Inflammatory macrophage treated with lipopolysaccharide for 4 hours (primary cell): ENCODE measurements at places on chromosomes 2 and 18.

DNA sequence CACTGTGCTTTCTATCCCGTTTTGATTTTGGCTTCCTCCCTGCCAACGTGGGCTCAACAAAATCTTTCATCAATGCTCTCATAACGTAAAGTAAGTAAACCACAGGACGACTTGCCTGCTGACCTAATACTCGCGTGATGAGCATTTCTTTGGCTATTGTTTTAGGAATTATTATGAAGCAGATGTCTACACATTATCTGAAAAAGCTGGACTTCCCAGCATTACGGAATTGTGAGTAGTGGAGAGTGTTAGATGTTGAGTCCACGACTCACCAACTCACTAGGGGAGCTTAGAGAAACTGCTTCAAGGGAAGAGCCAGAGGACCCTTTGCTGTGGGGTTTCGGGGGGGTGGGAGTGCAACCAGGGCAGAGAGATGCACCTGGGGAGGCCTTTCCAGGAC lies 21.9 kb downstream of the HJURP start:
- no peak for DNase-seq

DNA sequence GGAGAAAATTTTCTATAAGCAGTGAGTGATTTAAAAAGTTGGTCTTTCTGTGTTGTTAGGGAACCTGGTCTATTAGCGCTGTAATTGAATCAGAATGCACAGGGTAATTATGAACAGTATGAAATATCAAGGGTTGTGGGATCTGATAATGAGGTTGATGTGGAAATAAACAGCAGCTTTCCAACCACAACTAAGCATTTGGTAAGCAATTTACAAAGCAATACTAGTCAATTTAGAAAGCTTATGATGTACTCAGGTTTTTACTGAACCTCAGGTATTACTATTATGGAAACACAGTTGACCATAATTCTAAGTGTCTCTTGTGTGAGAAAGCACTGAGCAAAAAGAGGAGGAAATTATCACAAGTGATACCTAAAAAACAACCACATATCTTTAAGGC lies 11.0 kb upstream of the SMCHD1 start:
- DNase-seq, result no peak

- DNase-seq, result peak; percentile 55
These were observed 103.3 kb downstream of the MDH1 start for GRCh38 chr2:63692002-63692606.

GRCh38 chr2:15560140-15560987 lies 770 bp downstream of the NBAS start:
- peak; percentile 3 for DNase-seq

DNA sequence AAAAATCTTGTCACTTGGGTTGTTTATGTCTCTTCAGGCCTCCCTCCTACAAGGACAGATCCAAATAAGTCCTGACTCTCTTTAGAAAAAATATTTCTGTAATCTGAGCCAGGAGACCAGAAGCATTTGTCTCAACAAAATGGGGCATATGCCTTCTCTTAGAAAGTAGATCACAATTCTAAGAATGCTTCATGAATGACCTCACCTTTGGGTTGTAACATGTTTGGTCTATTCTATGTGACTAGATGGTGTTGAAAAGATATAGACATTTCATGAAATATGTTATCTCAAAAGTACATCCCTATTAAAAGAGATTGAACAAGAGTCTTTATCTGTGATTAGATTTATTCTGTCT lies 159.0 kb upstream of the SETBP1 start:
- DNase-seq, result no peak

GRCh38 chr2:127100251-127101047 lies 6.5 kb downstream of the BIN1 start:
- no peak for DNase-seq

DNA sequence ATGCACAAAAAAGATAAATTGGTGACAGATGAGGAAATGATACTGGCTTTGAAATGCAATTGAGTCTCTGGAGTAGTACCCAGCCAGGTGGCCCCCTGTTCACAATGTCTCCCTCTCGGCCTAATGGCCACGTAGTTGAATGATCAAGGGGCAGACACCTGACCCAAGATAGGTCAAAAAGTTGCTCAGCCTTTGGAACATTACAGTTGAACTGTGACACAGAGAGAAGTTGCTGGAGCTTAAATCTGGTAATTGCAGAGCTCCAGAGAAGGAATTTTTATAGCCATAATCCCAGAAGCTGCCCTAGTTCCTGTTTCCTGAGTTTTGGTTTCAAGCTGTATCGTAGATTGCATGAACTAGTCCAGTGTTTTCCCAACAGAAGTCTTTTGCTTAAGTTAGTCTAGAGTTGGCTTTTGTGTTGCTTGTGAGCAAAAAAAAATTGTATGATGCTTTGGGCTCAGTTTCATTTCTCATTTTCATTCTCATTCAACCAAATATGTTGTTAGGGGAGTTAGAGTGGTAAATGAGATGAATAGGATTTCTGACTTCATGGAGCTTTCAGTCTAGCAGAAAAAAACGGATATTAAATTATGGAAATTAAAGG lies 117.9 kb downstream of the CSRNP3 start:
- peak; percentile 61 for DNase-seq

GRCh38 chr2:20608666-20609348 lies 42.1 kb downstream of the HS1BP3 start:
- DNase-seq, result no peak
